ENCODE measurements at places on chromosomes 6 and 20.

- no peak for DNase-seq
Observed at GRCh38 chr6:129872586-129872985, 11.5 kb upstream of the TMEM244 start.

DNA sequence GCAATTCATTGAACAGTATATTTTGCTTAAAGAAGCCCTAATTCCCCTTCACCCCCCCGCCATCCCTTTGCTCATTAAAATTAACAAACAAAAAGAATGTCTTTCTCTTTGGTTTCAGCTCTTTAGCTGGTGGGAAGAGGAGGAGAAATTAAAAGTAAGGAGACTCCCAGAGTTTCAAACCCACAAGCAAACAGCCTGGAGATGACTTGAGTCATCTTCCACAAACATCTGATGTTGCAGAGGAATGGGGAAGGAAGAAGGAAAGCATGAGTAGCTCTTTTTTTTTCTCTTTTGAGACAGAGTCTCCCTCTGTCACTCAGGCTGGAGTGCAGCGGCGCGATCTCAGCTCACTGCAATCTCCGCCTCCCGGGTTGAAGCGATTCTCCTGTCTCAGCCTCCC is 189.6 kb downstream of the ADAT2 start:
- DNase-seq: no peak

DNA sequence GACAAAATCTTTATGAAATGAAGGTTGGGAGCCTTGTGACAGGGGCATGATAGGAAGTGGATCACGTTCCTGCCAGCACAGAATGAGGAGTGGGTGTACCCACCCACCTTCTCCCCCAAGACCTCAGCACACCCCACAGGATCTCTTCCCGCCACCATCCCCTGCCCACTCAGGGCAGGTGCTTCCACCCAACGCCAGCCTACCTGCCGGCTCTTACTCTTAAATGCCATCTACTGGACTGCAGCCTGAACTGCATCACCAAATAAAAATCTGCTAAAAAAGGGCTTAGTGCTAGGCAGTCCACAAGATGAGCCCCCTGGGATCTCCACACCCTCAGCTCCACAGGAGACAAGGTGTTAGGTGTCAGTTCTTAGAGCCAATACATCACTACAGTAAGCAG is 20.6 kb downstream of the DTNBP1 start:
- peak; percentile 32 for DNase-seq

GRCh38 chr6:53986165-53986720 is 125.0 kb upstream of the MLIP start:
- DNase-seq: peak; percentile 47

DNA sequence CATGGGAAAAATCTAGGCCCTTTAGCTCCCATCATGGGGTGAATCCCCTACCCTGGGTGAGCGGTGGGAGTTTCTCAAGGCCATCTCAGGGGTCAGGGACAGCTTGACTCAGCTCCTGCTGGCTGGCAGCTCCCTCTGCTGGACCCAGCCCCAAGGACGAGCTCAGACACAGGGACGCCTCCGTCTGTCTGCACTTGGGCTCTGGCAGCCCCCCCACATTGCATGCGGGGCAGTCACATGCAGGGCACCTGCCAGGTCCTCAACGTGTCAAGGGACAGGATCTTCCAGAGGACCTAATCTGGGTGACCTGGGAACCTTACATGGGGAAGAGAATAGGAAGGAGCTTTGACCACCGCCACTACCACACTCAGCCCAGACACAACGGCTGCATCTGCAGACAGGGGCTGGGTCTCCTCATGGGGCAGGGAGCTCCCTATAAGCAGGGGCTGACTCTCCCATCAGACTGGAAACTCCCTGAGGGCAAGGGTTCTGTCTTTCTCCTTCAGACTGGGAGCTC is 173.4 kb downstream of the MRPL14 start:
- DNase-seq: no peak
